ENCODE measurements at places on chromosomes 7 and 10.
A peak's percentile ranks its signal among the peaks of the same experiment; 100 is the strongest.

DNA sequence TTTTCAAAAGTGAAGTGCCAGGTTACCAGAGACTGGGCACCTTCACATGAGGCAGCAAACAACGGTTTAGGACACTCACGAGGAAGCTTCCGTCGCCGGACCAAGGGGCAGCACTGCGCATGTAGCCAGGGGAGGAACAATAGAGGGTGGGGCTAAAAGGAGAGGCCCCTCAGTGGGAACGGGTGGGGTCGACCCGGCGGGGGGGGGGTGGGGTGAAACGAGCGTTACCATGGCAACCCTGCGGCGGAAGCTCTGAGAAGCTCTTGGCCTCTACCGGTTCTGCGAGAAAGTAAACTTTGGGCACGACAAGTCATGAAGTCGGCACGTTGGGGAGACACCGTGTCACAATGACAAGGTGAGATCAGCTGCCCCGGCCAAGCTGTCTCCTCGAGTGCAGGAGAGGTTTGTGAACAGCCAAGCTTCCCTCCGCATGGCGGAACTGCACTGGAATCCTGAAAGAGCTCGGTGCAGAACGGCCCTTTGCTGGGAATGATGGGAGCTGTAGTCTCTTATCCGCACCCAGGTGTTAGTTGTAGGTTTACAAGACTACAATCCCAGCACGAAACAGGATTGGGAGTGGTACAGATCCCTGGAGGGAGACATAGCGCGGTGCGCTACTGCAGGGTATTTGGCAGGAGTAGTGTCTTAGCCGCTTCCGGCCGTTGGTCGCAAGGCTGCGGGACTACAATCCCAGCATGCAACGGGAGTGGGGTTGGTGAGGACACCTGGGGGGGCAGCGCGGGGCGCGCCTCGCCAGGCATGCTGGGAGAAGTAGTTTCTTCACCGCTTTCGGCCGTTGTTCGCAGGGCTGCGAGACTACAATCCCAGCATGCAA lies 72.8 kb upstream of the ZNF722 start:
- no peak for DNase-seq

GRCh38 chr10:9198611-9199010 lies 1144.1 kb downstream of the GATA3 start:
- DNase-seq = peak; percentile 72

DNA sequence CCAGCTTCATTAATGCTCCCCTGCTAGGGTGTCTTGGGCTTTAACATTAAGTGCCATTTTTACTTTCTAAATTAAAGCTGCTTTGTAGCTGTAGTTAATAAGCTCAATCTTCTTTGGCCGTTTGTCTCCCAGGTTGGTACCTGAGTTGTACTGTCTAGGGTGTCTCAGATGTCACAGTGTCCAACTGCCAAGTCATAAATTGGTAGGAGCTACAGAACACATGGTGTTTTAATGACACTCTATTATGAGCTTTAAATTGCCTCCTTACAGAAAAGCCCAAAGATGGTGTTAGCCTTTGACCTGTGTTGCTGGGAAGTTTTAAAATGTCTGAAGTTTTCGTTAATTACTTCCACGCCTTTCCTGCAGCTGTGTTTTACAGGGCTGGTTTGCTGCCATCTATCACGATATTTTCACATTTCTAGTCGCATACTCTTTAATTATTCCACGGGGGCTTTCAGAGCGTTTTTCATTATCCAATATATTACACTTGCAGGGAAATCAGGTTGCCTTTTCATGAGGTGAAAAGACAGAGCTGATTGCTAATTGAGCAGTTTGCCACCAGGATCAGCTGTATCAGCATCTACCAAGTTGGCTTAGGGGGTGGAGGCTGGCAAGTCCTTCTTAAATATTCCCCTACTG lies 247.8 kb upstream of the PLPP4 start:
- DNase-seq = no peak

GRCh38 chr10:78255214-78255613 lies 221.6 kb downstream of the RPS24 start:
- DNase-seq = peak; percentile 57

DNA sequence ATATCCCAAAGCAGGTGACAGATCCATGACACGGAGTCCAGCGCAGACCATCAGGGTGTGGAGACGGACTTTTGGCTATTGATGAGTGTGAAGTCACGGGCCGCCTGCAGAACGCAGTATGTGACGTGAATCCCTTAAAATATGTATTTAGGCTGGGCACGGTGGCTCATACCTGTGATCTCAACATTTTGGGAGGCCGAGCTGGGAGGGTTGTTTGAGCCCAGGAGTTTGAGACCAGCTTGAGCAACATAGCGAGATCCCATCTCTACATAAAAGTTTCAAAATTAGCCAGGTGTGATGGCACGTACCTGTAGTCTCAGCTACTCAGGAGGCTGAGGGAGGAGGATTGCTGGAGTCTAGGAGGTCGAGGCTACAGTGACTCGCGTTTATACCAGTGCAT lies 1.9 kb upstream of the AMZ1 start:
- no peak for DNase-seq

- peak; percentile 30 for DNase-seq
Observed at GRCh38 chr10:18949391-18949790, 99.2 kb upstream of the MALRD1 start.

DNA sequence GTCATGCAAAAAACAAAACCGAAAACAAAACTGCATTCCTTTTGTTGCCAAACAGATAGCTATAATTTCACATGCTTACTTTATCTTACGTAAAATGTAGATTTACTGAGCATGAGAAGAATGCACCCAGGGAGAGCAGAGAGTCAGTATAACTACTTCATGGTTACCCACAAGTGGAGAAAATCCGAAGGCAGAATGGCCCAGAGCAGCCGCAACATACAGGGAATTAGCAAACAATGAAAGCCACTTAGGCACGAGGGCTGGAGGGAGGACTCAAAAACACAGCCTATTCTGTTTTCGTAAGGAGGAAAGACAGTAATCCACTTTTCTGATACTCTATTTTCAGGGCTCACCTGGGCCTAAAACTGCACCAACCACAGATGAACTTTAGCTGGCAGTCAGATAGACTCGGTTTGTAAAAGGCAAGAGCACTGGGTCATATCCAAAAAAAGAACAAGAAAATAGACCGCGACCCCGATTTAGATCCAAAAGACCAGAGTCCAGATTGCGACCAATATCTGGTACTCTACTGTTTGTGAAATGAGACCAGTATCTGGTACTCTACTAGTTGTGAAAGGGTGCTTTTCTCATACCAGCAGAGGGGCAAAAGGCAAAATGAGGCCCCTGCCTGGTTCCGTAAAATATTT lies 1.3 kb downstream of the ITPRIP start:
- peak; percentile 89 for DNase-seq

All from amniotic epithelial cell (primary cell).